ENCODE measurements at places on chromosomes 16 and 17.

- H3K4me1 ChIP-seq = peaks cover 2% of the 10 kb centered on the region
- no peak overlapping the region for H3K27ac ChIP-seq
- no peak overlapping the region for H3K4me3 ChIP-seq
- H3K36me3 ChIP-seq = no peaks in the 10 kb centered on the region
Observed at GRCh38 chr16:8935989-8936388, 27.7 kb downstream of the USP7 start.

DNA sequence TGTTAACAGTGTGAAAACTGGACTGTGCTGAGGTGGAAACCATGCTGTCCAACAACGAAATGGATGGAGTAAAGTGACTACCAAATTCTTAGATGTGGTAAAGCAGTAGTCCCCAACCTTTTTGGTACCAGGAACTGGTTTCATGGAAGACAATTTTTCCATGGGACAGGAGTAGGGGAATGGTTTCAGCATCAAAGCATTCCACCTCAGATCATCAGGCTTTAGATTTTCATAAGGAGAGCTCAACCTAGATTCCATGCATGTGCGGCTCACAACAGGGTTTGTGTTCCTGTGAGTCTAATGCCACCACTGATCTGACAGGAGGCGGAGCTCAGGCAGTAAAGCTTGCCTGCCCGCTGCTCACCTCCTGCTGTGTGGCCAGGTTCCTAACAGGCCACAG, 11.5 kb downstream of the SLX4 start:
- no peak for DNase-seq
- peaks cover 32% of the 10 kb centered on the region for H3K36me3 ChIP-seq
- H3K27me3 ChIP-seq = no peaks in the 10 kb centered on the region
- no peaks in the 10 kb centered on the region for H3K4me1 ChIP-seq

- H3K27me3 ChIP-seq = no peaks in the 10 kb centered on the region
- H3K27ac ChIP-seq = no peak overlapping the region
- no peak overlapping the region for H3K4me3 ChIP-seq
- H3K36me3 ChIP-seq = no peaks in the 10 kb centered on the region
- no peaks in the 10 kb centered on the region for H3K4me1 ChIP-seq
Observed at GRCh38 chr16:81548876-81549546, 104.4 kb downstream of the CMIP start.

GRCh38 chr16:660132-660458, 7.8 kb upstream of the RHOT2 start:
- no peaks in the 10 kb centered on the region for H3K27me3 ChIP-seq
- no peak for DNase-seq
- H3K27ac ChIP-seq = no peak overlapping the region
- H3K4me3 ChIP-seq = no peak overlapping the region
- H3K36me3 ChIP-seq = peaks cover 10% of the 10 kb centered on the region

- peak overlapping the region; percentile 8 for H3K4me3 ChIP-seq
- H3K36me3 ChIP-seq = no peaks in the 10 kb centered on the region
- peaks cover 5% of the 10 kb centered on the region for H3K4me1 ChIP-seq
Observed at GRCh38 chr17:32264823-32265191, 825 bp upstream of the RHBDL3 start.

- no peaks in the 10 kb centered on the region for H3K4me1 ChIP-seq
- H3K27me3 ChIP-seq = no peaks in the 10 kb centered on the region
- H3K27ac ChIP-seq = no peak overlapping the region
- no peak for DNase-seq
- no peaks in the 10 kb centered on the region for H3K36me3 ChIP-seq
Observed at GRCh38 chr17:80036715-80037477, 454 bp downstream of the CCDC40 start.

DNA sequence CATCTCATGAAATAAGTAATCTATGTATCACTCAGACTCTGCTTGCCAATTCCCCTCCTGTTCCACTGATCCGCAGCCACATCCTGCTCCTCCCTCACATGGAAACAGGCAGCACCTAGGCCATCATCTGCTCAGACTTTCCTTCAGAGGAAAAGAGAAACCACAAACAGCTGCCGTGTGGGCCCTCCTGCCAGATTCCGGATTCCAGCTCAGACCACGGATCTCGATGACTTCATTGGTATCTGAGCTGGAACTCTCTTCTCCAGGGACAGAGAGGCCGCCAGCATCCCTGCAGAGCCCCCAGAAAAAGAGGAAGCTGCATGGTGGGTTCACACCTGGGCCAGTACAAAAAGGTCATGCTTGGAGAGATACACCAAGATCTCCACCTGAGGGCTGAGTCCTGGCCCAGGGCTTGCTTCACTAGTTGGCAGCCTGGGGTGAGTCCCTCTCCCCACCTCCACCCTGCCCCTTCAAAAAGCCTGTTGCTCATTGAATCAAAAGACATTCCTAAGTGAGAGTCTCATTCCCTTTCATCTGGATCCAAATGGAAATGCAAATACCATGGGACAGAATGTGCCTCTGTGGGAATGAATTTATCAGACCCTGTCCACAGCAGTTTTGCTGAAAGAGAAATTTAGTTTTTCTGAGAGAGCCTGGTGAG, 47.2 kb downstream of the HOXB1 start:
- no peaks in the 10 kb centered on the region for H3K4me1 ChIP-seq
- DNase-seq = no peak
- no peak overlapping the region for H3K27ac ChIP-seq
- no peaks in the 10 kb centered on the region for H3K36me3 ChIP-seq

DNA sequence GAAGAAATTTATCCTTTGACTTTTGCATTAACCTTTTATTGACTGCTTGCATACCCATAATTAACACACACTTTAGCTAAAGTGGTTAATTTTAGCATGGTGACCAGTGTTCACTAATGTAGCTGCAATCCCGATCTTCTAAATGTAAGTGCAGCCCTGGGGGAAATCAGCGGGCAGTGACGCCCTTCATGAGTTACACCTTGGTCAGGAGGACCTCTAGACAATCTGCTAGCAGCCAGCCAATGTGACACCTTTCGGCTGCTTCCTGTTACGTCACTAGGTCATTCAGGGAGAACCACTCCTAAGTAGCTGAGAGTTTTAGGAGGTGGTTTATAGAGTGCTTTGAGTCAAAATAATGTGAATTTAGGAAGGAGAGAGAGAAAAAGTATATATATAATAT, 180.5 kb downstream of the IRX3 start:
- DNase-seq = no peak
- no peak overlapping the region for H3K27ac ChIP-seq
- H3K27me3 ChIP-seq = no peaks in the 10 kb centered on the region
- H3K36me3 ChIP-seq = no peaks in the 10 kb centered on the region

- no peak overlapping the region for H3K27ac ChIP-seq
- H3K36me3 ChIP-seq = peaks cover 9% of the 10 kb centered on the region
- no peak for DNase-seq
- H3K4me1 ChIP-seq = peaks cover 17% of the 10 kb centered on the region
- H3K27me3 ChIP-seq = no peaks in the 10 kb centered on the region
Observed at GRCh38 chr17:29585080-29585751, 4.2 kb downstream of the GIT1 start.

GRCh38 chr17:19897090-19897837, 29.5 kb upstream of the ULK2 start:
- H3K27me3 ChIP-seq = no peaks in the 10 kb centered on the region
- DNase-seq = no peak
- no peak overlapping the region for H3K4me3 ChIP-seq
- no peak overlapping the region for H3K27ac ChIP-seq
